ENCODE measurements at places on chromosomes 5 and 9. TPM values are rescaled to one million over a fixed set of nuclear protein-coding genes. Genes with fewer than 3 reads are reported as not detected.

The NUTM2G gene
- total RNA-seq, result not detected

The CD274 gene
- 1.4 TPM for total RNA-seq

The C5orf58 gene
- not detected for total RNA-seq

The TSSK1B gene
- total RNA-seq, result 0.06 TPM

The MYMK gene
- not detected for total RNA-seq

The HCN1 gene
- total RNA-seq, result 16.7 TPM

The ALDH1A1 gene
- total RNA-seq, result 26.4 TPM

GRCh38 chr9:83472764-83473163, 65.4 kb downstream of the FRMD3 start:
- no peak for DNase-seq

GRCh38 chr9:69044240-69045219, 9.0 kb downstream of the FXN start:
- DNase-seq, result no peak

DNA sequence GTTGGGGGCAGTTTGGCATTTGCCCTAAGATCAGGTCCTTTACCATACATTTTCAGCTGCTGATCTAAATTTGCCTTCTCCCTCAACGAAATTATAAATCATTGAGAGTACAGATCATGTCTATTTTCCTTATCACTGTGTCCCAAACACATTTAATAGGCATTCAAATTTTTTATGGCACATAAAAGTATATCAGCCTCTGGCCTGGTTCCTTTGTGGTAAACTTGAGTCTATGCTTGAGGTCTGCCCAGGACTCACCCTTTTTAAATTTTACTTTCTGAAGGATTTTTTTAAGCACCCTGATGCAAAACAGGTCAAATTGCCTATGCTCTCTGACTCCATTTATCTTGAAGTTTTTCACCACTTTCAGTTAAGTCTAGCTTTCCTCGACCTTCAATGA, 163.6 kb upstream of the GRIN3A start:
- no peak for DNase-seq

GRCh38 chr5:72651779-72652178, 144.6 kb upstream of the ZNF366 start:
- DNase-seq, result no peak

- no peak for DNase-seq
Observed at GRCh38 chr5:103435136-103435889, 127.3 kb downstream of the NUDT12 start.

- DNase-seq, result no peak
Observed at GRCh38 chr9:91374939-91375338, 13.2 kb upstream of the AUH start.

GRCh38 chr9:13064676-13065075, 214.8 kb downstream of the MPDZ start:
- DNase-seq, result no peak

DNA sequence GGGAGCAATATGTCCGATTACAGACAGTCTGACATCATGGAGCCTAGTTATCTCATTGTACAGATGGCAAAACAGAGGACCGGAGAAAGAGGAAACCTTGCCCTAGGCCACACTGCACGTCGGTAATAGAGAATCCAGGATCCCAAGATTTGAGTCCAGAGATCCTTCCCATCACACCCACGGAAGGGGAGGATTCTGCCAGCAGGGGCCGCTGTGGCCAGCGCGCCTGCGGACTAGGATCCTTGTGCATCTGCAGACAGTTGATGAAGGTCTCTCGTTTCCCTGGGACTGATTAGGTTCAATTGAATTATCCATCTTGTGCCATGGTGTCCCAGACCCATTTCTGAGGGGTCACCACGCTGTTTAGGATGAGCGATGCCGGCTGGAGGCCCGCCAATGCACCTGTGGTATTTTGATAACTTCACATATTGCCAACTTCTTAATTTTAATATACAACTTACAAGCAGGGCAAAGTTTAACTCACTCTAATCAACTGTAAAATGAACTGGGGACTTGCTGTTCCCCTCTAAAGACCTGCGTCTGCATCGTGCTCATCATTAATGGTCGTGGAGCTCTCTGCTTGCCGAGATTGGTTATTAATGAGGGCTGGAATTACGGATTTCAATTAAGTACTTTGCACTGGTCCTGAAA, 592.7 kb upstream of the BRINP1 start:
- no peak for DNase-seq

DNA sequence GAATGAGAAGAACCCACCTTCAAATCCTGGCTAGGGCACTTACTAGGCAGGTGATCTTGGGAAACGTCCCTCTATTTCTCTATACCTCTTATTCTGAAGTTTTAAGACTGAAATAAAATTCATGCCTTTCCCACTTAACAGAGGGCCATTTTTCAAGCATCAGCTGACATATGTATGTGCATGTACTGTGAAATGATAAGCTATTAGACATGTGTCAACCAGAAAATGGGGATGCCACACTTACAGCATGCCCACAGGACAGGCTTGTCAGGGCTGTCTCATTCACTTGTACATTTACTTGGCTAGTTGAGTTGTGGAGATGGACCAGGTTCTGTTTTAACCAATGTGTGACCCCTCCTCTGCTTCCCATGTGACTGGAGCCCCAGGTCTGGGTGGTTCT, 78.5 kb downstream of the C9orf152 start:
- DNase-seq, result no peak

DNA sequence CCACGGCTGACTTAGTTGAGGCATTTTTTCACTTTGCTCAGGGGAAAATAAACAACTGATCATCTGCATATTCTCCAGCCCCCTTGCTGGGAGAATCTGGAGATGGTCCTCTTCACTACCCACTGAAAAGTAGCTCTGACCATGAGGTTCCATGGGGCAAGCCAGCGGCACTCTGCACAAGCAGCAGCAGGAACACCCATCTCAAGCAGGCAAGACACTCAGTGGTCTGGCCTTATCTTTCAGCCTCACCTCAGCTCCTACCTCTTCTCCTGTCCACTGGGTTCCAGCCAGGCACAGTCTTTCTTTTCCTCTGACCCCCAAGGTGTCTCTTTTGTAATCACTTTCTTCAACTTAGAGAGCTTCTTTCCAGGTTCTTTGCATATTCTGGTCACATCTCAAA, 280.8 kb upstream of the GRIA1 start:
- no peak for DNase-seq

GRCh38 chr5:86977190-86977589, 290.5 kb upstream of the RASA1 start:
- DNase-seq, result no peak

DNA sequence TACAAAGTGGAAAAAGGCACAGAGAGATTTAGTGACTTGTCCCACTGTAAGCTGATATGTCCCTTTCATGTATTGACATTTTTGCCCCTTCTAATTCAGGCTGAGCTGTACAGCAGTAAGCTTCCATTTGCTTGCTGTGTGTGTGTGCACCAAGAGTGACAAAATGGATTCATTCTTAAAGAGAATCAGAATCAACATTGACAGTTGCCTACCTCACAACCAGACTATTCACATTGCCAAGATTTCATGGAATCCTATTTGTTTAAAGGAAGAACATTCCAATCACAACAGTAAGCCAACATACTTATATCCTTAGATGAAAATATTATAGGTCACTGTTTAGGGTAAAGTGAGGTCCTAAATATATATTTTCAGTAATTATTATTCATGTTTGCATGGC, 102.6 kb downstream of the TMEM232 start:
- DNase-seq, result no peak

DNA sequence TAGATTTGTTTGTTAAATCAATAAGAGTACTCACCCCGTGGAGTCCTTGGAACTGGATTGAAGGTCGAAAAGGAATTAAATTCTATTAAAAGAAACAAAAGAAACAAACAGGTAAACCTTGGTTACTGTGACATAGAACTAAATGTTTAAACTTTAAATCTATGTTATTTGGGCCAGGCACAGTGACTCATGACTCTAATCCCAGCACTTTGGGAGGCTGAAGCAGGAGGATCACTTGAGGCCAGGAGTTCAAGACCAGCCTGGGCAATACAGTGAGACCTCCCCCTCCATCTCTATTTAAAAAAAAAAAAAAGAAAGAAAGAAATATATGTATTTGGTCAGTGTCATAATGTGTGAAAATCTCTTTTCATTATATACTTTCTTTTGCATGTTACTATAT, 18.7 kb downstream of the ELL2 start:
- DNase-seq, result no peak

DNA sequence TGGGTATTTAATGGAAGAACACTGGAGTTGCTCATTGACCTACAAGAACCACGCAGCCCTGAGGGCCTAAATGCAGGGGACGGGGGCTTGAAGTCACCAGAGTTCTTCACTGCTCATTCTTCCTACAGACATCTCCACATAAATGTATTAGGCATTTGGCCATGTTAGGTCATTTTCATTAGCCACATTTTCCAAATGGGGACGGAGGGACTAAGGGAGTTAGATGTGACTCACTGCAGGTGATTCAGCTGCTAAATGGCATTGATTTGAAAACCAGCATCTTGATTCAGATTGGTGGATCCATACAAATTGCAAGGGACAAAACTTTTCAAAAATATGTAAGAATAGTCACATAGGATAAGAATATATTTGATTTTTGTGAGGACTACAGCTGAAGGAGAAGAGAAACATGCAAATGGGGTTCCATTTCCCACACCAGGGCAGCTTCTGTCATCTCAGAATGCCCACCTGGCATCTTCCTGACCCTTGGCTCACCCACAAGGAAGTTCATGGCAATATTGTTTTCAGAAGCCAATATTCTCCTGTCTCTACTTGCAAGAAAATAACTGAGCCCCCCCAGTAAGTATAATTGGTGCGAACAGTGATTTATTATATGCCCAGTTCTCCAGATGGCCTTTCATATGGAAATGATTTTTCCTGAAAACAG, 264.8 kb downstream of the DOCK8 start:
- no peak for DNase-seq

GRCh38 chr9:130938652-130939404, at the start of gene FIBCD1:
Gene FIBCD1 (minus strand): TSS chr9:130939247. CDS start chr9:130938607, 640 bp downstream.
- no peak for DNase-seq

- no peak for DNase-seq
Observed at GRCh38 chr9:136219276-136219675, 14.3 kb upstream of the LHX3 start.

DNA sequence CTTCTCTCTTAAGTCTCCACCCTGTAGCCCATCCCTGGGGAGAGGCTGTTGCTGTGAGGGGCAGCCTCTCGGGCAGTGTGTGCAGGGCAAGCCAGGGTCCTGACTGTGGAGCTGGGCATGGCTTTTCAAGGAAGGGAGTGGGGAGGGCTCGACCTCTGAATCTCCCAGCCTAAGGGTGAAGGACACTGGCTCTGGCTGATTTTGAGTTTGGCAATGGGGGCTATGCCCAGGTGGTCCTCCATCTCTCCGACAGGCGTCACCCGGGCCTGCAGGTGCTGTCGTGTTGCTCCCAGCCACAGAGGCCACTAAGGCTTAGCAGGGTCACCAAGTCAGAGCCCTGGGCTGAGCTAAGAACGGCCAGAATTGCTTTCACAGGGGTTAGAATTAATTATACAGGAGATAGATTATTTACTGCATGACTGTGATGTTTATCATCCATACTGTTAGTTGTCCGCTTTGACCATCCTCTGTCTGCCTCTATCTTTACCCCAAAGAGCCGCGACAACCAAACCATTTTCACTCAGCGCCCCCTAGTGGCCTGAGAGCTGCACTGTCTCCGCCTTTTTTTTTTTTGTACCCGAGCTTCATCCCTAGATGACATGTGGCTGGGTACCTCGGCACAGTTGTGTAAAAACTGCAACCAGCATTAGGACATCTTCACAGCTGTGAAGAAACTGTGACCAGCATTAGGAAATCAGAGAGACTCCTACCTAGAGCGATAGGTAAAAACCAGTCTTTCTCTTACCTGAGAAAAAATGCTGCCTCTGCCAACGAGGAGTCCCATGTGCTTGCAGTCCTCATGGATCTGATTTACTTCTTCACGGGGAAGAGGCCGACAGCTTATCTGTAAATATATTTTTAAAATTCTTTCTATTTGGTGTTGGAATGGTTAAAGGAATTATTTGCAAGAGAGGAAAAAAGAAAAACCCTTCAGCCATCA, 44.5 kb downstream of the AGXT2 start:
- peak; percentile 10 for DNase-seq

GRCh38 chr9:121204121-121204520, 2.5 kb upstream of the RAB14 start:
- no peak for DNase-seq

- no peak for DNase-seq
Observed at GRCh38 chr5:180467028-180467975, 26.9 kb upstream of the CNOT6 start.

Measured in spinal cord (tissue), 10 donors.